ENCODE measurements at places on chromosomes 12 and 14.
A peak's percentile ranks its signal among the peaks of the same experiment; 100 is the strongest.

- no peak for DNase-seq
Measured at GRCh38 chr14:90280096-90280495, 23.7 kb downstream of the PSMC1 start.

- no peak for DNase-seq
Measured at GRCh38 chr14:64238631-64239030, 55.5 kb downstream of the ESR2 start.

DNA sequence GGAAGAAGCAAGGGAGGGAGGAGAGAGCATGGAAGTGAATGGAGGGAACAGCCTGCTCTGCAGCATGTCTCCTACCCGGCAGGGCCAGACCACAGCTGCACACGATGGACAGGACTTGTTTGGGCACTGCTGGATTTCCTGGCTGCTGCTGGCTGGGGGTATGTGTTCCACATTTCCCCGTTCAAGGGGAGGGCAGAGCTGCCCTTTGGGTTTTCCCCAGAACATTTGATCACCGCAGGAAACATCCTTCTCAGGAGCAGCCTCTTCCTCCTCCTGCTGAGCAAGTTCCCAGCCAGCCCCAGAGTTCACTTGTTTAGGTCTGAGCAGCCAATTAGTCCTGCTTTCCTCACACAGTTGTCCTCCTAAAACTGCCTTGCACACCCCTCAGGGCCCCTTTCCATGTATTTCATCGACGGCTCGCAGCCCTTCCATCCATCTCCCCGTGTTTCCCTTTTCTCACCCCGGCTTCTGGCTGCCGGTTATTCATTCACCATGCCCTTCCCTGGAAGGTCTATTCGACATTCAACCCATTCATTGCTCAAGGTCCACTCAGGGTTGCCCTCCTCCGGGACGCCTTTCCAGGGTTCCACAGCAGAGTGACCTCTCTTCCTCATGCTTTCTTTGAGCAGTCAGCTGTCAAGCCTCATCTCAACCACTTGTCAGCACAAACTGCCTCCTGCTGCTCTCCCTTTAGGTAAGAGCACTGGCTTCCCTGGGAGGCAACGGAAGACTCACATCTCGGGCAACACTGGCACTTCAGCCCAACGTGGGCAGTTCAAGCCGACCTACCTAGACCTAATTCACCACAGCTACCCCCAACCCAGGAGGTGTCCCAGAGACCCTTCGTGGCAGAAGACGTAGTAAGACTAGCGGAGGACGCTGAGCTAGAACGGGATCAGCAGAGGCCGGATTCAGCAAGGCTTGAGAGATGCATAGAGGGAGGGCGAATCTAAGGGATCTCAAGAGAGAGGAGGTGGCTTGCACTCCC is 20.1 kb upstream of the ANO2 start:
- DNase-seq = no peak

- DNase-seq = no peak
Measured at GRCh38 chr12:114334395-114334794, 71.5 kb downstream of the TBX5 start.

- DNase-seq = no peak
Measured at GRCh38 chr14:83416476-83416875, 1882.8 kb upstream of the SEL1L start.

GRCh38 chr14:97802430-97803373 is 1005.5 kb downstream of the VRK1 start:
- no peak for DNase-seq

DNA sequence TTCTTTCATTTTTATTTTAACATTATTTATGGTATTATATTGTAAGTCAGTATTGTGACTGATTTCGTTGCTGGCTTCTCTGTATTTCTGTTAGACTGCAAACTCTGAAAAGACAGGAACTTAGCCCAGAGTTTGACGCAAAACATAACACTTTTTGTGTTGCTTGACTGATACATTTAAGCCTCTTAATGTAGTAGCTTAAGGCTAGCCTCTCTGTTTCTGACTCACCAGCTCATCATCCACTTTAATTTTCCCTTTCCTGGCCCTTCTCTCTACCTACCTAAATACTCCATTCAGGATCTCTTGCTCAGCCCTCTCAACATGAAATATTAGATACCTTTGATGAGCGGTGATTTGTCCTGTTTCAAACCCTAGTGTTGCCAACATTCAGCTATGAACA is 420.6 kb downstream of the LRFN5 start:
- DNase-seq = no peak

DNA sequence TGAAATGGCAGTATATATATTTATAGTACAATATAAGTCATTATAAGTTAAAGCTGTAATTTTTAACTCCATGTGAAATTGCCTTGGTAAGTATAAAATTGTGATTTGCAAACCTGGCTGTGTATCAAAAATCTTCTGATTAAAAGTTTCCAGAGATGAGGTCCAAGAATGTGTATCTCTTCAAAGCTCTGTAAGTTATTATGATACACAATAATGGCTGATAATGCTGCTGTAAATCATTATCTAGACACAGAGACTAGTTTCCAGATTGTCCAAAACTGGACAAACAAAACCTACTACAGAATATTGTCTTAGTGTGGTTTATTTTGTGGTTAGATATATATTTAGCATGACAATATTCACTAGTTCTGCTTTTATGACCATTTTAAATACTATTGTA is 514.8 kb downstream of the SLC6A15 start:
- DNase-seq = no peak

DNA sequence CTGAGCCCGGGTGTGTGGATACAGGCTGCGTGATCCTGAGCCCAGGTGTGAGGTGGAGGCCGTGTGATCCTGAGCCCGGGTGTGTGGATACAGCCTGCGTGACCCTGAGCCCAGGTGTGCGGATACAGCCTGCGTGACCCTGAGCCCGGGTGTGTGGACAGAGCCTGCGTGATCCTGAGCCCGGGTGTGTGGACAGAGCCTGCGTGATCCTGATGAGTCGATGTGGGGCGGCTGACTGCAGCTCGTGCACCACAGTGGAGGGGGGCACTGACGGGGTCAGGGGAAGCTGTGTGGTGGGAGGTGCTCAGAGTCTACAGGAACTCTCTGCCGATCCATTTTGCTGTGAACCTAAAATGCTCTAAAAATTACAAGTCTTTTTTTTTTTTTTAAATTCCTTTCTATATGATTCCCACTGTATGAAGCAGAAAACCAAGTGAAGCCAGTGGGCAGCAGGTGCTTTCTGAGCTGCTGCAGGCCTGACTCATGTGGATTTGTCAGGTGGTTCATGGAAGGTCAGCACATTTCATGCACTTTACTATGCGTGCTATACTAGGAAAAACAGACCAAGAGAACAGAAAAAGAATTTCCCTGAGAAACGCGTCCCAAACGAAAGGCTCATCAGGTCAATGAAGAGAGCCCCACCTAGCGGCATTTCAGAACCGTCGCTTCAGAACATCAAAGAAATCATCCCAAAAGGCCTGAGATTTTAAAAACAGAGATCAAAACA is 19.3 kb downstream of the BRF1 start:
- DNase-seq = peak; percentile 43

GRCh38 chr12:96046543-96047228 is 11.3 kb upstream of the LTA4H start:
- DNase-seq = no peak

- peak; percentile 12 for DNase-seq
Measured at GRCh38 chr12:132806857-132807256, 21.8 kb downstream of the GOLGA3 start.

DNA sequence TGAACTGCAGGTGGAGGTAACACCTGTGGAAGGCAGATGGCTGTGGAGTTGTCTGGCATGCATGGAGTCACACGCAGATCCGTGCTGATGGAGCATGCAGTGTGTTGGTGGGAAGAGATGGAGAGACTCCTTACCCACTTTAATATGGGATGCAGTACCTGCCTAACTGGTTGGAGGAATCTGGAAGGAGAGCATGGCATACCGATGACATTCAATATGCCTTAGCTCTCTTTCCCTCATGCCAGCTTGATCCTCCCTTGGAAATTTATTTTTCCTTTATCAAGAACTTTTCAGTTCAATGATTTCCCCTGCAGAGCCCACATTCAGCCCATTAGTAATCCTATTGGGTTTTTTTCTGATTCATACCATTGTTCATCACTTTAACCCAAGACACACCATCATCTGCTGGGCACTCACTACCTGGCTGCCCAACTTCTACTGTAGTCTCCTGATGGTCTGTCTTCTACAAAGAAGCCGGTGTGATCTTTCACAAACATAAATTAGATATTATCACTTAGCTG is 25.9 kb upstream of the NR2C1 start:
- no peak for DNase-seq

GRCh38 chr14:92613681-92614260 is 100.2 kb downstream of the RIN3 start:
- DNase-seq = no peak

DNA sequence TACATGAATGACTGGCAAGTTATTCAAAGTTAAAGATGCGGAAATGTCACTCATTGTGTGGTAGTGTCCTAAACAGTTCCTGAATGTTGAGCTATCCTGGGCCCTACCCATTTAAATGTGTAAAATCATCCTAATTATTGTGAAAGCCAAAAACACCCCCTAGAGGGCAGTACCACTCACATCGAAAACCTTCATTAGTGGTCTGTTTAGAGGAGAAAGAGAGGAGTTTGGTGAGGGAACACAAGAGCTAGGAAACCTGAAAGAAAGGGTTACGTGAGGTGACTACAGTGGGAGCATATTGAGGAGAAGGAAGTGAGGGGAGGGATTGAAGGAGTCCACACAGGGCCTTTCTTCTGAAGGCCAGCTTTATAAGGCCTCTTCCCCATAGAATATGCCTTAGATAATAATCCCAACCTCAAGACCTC is 2.5 kb upstream of the TEP1 start:
- DNase-seq = peak; percentile 71

- no peak for DNase-seq
Measured at GRCh38 chr14:57834001-57834598, 31.8 kb downstream of the SLC35F4 start.

GRCh38 chr12:13713556-13714410 is 267.6 kb downstream of the GRIN2B start:
- DNase-seq = no peak

DNA sequence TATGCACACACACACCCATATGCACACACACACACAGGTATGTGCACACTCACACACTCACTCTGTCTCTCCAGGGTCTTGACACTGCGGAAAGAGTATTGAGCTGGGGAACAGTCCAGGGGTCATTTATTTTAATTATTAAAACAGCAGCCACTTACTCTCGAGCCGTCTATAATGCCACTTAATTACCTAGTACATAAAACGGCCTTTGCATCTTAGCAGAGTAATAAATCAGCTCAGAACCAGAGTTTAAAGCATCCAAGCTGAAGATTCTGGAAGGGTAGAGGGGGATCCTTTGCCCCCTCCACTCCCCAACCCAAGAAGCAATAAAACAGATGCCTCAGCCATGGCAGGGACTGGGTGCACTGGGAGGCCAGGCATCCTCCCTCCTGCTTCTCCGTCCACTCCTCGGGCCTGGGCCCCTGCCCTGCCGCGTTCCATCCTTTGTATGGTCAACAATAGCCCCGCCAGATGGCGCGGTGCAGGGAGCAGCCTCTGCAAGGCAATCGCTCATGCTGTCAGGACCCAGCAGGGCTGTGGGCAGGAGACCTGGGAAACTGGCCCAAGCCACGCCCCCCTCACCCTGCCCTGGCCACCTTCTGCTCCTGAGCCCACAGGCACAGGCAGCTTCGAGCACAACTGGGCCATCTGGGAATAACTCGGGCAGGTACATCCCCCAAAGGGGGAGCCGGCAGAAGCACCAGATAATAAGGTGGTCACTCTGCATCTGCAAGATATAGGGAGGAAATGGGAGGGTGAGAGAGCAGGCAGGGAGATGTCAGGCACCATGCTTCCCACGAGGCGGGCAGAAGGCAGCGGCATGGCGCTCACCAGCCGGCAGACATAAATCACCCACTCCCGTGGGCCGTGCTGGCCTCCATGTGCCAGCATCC is 40.9 kb downstream of the CCDC85C start:
- DNase-seq = no peak

- DNase-seq = peak; percentile 78
Measured at GRCh38 chr12:26471560-26471959, 276.2 kb downstream of the SSPN start.

DNA sequence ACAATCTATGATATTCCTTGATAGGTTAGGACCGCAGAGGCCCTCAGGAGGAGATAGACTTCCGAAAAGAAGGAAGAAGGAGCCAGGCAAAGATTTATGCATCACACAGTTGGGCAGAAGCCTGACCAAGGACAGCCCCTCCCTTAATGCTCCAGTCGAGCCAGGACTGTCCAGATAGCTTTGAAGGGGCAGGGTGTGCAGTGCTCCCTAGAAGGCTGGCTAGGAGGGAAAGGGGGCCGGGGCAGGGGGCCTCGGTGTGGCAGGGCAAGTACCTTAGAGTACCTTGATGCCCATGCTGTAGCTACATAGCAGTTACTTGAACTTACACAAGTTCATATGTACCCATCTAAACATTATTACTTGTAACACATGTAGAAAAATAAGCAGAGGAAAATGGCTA is 94.7 kb upstream of the NOS1 start:
- DNase-seq = no peak

- DNase-seq = no peak
Measured at GRCh38 chr12:125205386-125205785, 140.2 kb downstream of the AACS start.

GRCh38 chr12:9132008-9132535 is 16.4 kb upstream of the A2M start:
- no peak for DNase-seq

DNA sequence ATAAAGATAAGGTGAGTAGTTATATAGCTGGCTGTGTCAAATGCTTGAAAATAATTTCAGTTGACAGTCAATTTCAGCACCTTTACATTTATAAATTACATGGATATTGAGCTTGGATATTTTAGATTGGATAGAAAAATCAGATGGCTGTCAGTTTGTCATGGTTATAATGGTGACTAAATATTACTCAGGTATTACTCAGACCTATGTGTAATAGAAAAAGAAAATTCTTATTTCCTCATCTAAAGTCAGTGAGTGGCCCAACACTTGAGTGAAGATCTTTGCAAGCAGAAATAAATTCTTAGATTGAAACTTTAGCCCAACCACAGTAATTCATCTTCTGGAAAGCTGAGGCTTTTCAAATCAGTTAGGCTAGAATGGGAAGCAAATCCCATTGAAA is 354.4 kb downstream of the NAV3 start:
- no peak for DNase-seq

DNA sequence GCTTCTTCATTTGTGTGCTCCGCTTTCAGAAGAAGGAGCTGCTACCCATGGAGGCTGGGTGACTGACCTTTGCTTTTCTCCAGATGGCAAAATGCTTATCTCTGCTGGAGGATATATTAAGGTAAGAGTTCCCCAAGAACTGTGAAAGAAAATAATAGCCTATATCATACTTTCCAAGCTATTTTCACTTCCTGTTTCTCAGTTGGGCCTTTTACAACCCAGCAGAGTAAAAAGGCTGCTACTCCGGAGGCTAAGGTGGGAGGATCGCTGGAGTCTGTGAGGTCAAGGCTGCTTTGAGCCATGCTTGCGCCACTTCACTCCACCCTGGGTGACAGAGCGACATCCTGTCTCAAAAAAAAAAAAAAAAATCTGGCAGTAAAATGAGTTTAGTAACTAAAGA is 82.1 kb downstream of the APAF1 start:
- no peak for DNase-seq

- DNase-seq = no peak
Measured at GRCh38 chr12:95185072-95185471, 32.2 kb downstream of the FGD6 start.
